ENCODE measurements at places on chromosomes 3 and 15. TPM values are rescaled to one million over a fixed set of nuclear protein-coding genes. Genes with fewer than 3 reads are reported as not detected.

DNA sequence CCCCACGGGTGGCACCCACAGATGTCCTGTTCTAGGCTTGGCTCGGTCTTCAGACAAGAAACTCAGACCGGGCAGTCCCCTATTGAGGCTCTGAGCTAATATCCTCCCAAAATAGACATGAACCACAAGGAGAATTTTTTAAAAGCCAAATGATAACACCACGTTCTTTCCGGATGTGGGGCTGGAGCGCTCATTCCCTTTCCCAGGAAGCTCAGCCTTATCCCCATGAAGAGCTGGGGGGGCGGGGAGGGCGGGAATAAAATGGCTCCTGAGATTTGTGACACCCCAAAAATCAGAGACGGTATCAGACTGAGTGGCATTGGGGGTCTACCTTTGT lies 1.1 kb downstream of the SLC6A1 start:
- DNase-seq: no peak

DNA sequence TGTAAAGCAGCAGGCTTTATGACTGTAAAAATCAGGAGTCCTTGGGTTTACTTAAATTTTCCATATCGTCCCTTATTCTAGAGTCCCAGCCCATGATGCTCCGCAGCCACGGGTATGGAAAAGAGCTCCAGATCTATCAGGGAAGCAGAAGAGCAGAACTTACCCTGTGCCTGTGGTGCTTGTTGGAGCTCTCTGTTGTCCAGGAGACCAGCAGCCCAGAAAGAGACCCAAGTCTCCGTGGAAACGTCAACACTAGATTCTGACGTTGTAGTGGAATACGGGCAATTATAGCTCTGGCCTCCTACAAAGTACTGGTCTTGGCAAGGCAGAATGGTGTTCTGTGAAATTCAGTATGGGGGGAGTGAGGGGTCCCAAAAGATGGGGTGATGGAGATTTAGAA lies 2.0 kb downstream of the GMNC start:
- no peak for DNase-seq

Gene CORO2B
- polyA plus RNA-seq: 0.13 TPM

Gene ANKRD63
- polyA plus RNA-seq: not detected

Gene MINDY2
- polyA plus RNA-seq: 6.1 TPM

GRCh38 chr3:123276346-123277006 lies 74.7 kb downstream of the SEC22A start:
- no peak for DNase-seq

DNA sequence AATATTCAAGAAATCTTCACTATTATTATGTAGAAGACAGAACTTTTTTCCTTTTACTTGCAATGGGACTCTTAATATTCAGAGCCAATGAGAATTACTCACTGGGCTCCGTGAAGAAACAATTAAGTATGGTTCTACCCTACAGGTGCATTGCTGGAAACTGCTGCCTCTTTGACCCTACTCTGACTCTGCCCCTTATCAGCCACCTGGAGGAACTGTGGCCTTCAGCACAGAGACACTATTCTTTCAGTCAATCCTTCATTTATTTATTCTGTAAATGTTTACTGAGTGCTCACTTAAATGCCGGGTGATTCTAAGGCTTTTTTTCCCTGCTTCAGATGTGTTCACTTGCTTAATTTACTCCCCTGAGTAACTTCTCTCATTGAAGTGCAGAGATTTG lies 163.2 kb downstream of the SYNPR start:
- no peak for DNase-seq

GRCh38 chr3:163490119-163490518 lies 1588.2 kb downstream of the SI start:
- DNase-seq: no peak

DNA sequence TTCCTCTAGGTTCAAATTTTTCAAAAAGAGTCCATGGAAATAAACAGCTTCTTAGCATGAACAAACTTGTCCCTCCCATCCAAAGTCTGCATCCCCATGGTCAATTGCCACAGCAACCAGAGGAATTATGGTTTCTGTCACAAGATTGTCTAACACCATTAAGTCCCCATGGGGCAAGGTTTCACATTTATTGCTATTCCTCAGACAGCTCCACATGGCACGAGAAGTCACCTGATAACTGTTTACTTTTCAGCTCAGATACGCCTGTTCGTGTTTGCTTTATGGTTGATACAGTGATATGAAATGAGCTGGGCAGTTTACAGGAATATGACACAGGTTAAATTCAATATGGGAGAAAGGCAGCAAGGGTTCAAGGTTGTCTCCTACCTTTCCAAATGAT lies 37.9 kb upstream of the MUC13 start:
- no peak for DNase-seq

Gene NKTR
- 38.6 TPM for polyA plus RNA-seq

DNA sequence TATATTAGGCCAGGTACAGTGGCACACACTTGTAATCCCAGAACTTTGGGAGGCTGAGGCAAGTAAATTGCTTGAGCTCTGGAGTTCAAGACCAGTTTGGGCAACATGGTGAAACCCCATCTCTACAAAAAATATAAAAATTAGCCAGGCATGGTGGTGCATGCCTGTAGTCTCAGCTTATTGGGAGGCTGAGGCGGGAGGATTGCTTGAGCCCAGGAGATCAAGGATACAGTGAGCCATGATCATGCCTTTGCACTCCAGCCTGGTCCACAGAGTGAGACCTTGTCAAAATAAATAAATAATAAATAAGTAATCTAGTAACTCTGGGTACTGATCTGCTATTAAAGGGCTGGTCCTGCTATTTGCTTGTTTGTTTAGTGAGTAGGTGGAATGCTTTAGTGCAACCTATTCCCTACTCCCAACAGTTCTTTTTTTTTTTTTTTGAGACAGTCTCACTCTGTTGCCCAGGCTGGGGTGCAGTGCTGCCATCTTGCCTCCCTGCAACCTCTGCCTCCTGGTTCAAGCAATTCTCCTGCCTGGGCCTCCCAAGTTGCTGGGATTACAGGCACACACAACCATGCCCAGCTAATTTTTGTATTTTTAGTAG lies 9.1 kb upstream of the INO80 start:
- DNase-seq: no peak

DNA sequence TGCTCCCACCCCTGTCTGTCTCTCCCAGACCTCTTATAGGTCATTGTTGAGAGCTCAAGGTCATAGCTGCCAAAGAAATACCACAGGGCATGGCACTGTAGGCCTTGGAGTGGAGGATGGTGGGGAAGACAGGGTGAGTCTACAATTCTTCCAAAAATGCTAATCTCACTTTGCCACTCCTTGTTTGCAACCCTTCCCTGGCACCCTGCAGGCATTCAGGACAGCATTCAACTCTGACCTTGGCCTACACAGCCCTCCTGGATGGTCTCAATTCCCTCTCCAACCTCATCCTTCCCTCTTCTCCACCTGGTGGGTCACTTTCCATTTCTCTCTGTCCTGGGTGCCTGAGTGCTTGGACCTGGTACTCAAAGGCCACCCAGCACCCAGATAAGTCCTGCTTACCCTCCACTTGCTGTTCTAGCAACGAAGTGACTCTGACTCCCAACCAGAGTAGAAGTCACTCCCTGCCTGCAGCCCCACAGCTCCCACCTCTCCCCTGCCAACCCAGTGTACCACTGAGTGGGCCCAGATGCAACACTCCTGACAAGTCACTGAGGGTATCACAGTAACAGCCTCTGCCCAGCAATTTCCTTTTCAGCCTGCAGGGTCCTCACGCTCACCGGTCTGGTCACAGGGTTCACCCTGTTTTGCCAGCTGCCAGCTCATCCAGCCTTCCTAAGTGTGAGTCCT lies 36.6 kb downstream of the AMOTL2 start:
- no peak for DNase-seq

DNA sequence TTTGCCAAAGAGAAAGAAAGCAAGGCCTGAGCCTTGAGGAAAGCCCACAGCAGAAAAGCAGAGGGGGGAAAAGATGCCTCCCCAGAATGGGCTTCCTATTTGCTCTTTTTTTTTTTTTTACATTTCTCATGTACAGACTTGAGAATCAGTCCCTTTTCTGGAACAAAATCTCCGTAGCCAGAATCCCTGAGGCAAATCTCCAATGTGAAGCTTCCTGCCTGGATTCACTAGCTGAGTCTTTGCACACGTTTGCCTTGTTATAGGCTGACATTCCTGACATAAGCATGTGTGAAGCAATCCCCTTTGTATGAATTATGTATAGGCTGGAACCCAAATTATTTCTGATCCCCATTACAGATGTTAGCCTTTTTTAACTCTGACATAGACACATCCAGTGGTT lies 52.2 kb upstream of the ACTL6A start:
- DNase-seq: no peak

Gene MEGF11
- polyA plus RNA-seq: not detected

- no peak for DNase-seq
Observed at GRCh38 chr3:186975726-186976125, 45.4 kb downstream of the ST6GAL1 start.

DNA sequence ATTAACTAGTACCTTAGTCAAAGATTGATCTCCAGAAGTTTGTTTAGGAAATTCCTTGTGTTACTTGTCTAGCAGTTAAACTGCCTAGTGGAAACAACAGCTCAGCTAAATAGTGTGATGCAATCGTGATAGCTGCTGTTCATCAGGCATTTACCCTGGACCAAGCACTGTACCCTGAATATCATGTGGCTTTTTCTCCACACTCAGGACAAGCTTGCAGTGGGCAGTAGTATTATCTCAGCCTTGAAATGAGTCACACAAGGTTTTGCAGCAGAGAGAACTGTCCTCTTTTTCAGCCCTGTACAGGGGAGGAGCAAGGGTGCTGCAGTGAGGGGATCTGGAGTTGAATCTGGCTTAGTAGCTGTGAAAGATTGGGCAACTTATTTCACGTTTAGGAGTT lies 208.4 kb downstream of the TP63 start:
- peak; percentile 79 for DNase-seq

Gene ROBO1
- 27.1 TPM for polyA plus RNA-seq

Gene MLF1
- 11.8 TPM for polyA plus RNA-seq

Gene NOX5
- polyA plus RNA-seq: 0.09 TPM

DNA sequence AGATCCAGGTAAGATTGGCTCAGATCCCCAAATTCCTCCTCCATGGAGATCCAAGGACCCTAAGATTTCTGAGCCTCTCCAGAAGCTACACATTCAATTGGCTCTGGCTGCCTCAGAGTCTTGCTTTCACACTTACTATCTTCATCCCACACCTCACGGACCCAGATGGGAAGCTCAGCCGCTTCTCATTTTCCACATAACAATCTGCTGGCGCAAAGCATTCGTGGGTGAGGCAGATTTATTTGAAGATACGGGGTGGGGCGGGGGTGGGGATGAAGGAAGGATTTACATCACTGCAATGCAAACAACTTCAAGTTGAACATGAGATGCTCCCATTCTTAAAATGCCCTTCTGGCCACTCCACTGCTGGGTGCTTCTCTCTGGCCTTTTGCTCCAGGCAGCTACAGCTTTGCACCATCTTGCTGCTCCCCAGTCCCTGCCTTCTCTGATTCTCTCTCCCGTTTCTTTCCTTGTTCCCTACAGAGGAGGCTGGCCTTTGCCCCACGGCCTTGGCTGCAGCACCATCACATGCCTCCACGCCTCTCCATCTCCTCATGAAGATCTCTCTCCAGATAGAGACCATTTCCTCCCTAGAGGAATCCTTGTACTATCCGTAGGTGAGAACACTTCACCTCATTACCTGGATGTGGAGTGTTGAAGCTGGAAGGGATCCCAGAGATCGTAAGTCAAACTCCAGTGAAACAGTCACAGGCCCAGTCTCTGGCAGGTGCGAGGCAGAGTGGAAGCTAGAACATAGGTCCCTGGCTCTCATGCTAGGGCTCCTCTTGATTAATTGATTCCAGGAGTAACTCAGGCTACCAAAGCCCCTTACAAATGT lies 175.9 kb downstream of the RPLP1 start:
- no peak for DNase-seq

Gene THUMPD3
- polyA plus RNA-seq: 42.6 TPM

- peak; percentile 81 for DNase-seq
Observed at GRCh38 chr3:59327376-59327808, 277.6 kb upstream of the CFAP20DC start.

Data from keratinocyte (primary cell).